Calu3 (cell line): ENCODE measurements at places on chromosomes 7 and 10. TPM values are rescaled to one million over a fixed set of nuclear protein-coding genes. Genes with fewer than 3 reads are reported as not detected.

DNA sequence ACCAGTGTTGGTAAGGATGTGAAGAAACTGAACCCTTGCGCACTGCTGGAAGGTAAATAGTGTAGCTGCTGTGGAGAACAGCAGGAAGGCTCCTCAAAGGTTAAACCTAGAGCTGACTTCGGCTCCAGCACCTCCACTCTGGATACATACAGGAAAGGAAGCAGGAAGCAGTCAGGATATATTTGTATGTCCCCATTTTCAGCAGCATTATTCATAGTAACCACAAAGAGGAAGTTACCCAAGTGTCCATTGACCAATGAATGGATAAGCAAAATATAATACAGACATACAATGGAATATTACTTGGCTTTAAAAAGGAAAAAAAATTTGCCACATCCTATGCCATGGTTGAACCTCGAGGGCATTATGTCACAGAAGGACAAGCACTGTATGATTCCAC lies 15.0 kb downstream of the RET start:
- no peak for DNase-seq

DNA sequence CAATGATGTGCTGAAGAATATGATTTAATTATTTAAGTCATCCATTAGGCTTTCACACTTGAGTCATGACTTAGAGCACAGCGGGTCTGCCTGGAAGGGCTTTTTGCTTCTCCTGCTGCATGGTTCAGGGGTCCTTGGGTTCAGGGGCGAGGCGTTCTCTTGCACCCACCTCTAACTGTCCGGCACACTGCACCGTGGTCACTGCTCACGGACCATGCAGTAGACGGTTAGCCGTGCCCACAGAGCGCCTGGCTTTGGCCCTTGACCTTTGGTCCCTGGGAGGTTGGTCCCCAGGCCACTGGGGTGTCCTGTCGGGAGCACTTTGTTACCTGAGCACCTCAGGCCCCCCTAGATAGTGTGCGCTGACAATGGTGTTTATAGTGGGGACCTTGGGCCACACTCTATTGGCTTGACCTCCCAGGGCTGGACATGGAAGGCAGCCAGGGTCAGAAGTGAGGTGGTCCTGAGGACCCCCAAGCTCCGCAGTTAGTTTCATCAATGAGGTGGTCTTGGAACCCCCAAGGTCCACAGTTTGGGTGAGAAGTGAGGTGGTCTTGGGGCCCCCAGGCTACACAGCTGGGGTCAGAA lies 110.6 kb downstream of the ACTR3B start:
- no peak for DNase-seq

- peak; percentile 46 for DNase-seq
Observed at GRCh38 chr10:125878957-125879835, 1.9 kb downstream of the DHX32 start.

DNA sequence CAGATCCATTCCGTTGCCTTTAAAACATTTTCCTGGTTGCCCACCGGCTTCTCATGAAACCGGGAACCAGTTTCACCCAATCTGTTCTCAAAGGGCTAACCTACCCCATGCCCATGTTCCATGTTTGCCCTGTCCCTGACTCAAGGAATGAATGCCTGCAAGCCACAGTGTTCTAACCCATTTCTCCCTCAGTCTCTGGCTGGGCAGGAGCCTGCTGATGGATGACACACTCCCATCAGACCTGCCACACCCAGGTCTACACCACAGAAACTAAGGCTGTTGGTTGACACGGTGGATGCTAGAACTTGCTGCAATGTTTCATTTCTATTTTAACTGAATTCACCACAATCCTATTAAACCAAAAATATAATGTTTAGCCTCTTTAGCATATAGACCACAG lies 15.6 kb downstream of the CLRN3 start:
- DNase-seq, result no peak

DNA sequence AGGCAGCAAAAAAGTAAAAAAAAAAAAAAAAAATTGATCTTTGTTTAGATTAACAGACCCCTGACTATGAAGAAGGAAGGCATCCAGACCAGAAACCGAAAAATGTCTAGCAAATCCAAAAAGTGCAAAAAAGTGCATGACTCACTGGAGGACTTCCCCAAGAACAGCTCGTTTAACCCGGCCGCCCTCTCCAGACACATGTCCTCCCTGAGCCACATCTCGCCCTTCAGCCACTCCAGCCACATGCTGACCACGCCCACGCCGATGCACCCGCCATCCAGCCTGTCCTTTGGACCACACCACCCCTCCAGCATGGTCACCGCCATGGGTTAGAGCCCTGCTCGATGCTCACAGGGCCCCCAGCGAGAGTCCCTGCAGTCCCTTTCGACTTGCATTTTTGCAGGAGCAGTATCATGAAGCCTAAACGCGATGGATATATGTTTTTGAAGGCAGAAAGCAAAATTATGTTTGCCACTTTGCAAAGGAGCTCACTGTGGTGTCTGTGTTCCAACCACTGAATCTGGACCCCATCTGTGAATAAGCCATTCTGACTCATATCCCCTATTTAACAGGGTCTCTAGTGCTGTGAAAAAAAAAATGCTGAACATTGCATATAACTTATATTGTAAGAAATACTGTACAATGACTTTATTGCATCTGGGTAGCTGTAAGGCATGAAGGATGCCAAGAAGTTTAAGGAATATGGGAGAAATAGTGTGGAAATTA lies 19.4 kb downstream of the GATA3 start:
- no peak for DNase-seq

DNA sequence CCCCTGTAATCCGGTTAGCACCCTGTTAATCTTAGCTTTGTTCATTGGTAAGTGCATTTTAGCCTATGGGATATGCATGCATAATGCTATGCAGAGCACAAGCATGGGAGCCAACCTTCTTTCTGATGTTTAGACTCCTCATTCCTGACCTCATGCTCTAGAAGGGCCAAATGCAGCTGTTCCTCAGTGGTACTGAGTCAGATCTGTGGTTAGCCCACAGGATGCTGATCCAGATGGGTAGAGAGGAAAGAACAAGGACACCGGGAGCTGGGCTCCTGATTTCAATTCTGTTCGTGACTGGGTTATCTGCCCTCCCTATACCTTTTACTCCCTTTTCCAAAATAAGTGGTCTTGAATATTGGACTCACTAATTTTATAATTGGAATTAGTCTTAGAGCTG lies 31.7 kb upstream of the C10orf90 start:
- no peak for DNase-seq

Gene MAGI2
- 0.52 and 0.64 TPM in 2 replicates for total RNA-seq
